RCC 7860 (cell line): ENCODE measurements at places on chromosomes 11 and 22.
A peak's percentile ranks its signal among the peaks of the same experiment; 100 is the strongest.

GRCh38 chr22:49307870-49308269 is 519.8 kb downstream of the BRD1 start:
- no peak for DNase-seq

DNA sequence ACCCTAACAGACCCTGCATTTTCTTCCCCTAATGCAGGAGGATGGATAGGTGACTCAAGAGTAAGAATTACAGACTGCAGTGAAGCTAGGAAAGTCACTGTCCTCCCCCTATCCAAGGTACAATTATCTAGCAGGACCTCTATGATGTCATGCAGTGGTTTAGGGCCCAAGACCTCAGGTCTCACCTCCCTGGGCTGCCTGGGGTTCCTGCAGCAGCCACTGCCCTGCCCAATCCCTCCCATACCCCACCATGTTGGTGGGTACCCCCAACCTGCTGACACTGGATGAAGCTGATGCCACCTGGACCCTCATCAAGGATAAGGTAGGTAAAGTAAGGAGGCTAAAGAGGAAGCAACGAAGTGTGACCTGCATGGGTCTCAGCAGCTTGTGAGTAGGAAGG is at the start of gene C11orf42:
C11orf42 (plus strand) TSS at position 192 of the 400 bp plus-strand sequence; CDS start at position 251, 59 bp downstream.
- DNase-seq = no peak

DNA sequence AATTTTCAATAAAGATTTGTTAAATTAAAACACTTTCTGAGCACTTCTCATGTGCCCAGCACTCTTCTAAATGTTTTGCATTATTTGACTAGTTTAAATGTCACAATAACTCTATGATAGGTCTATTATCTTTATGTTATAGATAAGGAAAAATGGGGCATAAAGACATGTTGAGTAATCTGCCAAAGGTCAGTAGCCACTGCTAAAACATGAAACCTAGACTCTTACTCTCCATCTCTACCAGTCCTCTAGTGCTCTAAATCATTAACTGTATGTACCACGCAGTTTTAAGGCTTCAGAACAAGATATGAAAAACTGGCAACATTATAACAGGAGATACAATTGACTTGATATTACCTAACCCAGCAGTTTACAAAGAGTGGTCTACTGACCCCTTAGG is 6.9 kb downstream of the RAB6A start:
- DNase-seq = no peak

DNA sequence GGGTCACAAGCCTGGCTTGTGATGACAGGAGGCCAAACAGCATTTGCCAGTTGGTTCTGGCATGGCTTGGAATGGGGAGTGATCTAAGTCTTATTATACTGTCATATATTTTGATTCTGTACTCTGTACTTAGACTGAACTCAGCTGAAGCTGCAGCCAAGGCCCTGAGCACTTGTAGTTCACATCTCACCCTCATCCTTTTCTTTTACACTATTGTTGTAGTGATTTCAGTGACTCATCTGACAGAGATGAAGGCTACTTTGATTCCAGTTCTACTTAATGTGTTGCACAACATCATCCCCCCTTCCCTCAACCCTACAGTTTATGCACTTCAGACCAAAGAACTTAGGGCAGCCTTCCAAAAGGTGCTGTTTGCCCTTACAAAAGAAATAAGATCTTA is 843 bp downstream of the OR56B1 start:
- DNase-seq = no peak

DNA sequence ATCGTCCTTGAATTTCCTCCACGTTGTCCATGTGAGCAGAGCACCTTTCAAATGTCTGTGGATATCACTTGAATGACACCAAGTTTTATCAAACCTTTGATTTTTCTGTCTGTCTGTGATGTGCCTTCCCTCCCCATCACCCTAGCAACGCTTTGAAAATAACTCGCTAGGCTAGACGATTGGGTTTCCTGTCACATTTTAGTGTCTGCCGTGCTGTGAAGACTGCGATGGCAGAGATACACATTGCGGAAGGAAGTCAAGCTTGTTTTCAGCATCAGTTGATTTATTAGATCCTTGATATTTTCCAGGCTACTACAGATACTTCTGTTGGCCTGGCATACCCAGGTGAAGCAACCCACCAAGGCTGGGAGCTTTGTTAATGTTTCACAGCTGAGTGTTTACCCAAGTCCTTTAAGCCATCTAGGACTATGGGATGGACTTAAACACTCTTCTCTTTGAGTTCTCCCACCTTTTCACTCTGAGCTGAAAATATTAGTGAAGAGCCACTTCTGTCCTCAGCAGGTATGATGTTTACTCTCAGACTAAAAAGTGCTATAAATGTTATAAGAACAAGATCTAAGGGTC is 93.6 kb upstream of the CD44 start:
- no peak for DNase-seq

GRCh38 chr11:104146943-104147342 is 17.0 kb downstream of the PDGFD start:
- DNase-seq = no peak

DNA sequence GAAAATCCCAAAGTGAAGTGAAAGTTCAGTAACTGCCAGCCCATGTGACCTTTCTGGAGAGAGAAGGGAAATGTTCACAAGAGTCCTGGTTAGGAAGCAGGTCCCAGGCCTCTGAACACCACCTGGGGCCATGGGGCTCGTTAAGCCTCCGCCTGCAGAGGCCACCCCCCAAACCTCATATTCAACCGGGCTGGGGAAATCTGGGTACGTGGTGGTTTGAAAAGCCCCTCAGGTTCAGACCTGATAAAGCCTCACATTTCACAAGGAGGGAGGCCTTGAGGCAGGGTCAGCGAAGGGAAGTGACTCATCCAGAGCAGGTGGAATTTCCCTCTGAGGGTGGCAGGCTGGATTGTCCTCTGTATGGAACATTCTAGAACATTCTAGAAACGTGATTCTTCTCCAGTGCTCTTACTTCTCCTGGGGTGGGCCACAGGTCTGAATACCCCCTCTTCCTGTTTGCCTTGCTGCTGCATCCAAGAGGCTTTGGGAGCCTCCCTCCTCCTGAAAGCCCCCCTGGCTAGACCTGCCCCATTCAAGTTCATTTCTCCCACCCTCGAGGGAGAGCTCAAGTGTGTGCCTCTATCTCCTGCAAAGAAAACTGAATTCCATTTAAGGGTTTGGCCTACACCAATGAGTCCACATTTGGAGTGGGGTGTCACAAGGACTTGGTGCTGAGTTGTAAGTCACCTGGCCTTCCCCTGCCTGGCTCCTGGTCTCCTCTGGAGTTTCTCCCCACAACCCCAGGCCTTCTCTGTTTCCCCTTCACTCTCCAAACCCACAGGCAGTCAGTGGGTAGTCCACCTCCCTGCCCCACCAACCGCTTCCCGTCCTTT is 6.3 kb downstream of the FXYD2 start:
- peak; percentile 43 for DNase-seq

DNA sequence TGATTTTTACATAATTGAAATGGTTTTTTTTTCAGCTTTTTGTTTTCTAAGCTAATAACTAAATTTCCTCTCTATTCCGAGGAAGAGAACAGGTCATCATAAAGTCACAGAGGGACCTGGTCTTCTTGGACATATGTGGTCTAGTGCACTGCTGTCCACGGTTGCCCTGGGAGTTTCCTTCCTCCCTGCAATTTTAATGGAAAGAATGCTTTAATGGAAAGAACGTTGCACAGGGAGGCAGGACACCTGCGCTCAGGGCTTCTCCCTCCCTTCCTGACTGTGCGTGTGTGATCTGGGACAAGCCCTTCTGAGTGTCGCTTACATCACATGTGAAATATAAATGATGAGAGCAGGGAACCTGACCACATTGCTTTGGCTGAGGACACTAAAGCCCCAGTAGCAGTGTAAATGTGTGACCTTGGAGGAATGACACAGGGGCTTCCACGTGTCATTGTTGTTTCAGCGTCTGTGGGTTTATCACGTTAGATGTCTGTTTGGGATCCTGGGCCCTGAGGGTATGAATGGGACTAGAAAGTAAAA is 93.2 kb downstream of the AMOTL1 start:
- no peak for DNase-seq

GRCh38 chr11:95547976-95548375 is 241.6 kb downstream of the FAM76B start:
- no peak for DNase-seq

DNA sequence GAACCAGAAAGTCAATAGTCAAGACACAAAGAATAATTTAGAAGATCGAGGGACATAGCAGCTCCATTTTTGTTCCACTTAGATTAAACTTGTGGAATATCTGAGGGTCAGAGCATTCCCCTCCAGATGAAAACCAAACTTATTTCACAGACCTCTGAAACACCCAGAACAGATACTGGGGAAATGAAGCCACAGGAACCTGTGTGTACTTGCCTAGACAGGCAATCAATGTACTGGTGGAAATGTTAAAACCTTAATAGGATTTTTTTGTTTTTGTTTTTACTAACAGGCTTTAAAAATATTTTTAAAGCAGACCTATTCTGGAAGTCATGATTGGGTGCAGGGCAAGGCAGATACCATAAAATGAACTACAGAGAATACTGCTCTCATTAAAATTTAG is 4.1 kb upstream of the FAR1 start:
- no peak for DNase-seq

- no peak for DNase-seq
Measured at GRCh38 chr11:125483592-125483991, 12.5 kb downstream of the FEZ1 start.

GRCh38 chr11:58730507-58731089 is 1.1 kb downstream of the GLYAT start:
- DNase-seq = no peak

DNA sequence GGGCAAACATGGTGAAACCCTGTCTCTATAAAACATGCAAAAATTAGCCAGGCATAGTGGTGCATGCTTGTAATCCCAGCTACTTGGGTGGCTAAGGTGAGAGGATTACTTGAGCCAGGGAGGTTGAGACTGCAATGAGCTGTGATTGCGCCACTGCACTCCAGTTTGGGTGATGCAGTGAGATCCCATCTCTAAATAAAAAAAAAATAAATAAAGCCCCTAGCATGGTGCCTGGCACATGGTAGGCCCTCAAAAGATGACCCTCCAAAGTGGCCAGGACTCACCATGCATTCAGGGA is 74.6 kb downstream of the PTPRJ start:
- no peak for DNase-seq

- no peak for DNase-seq
Measured at GRCh38 chr11:94111660-94112059, 17.0 kb upstream of the PANX1 start.

GRCh38 chr11:8091721-8092120 is 10.7 kb downstream of the TUB start:
- no peak for DNase-seq

GRCh38 chr11:73761403-73761945 is 600 bp upstream of the RAB6A start:
- DNase-seq = no peak
